ENCODE measurements at places on chromosomes 3 and 15.

- DNase-seq: no peak
Measured at GRCh38 chr3:50525987-50526386, 22.6 kb upstream of the CACNA2D2 start.

DNA sequence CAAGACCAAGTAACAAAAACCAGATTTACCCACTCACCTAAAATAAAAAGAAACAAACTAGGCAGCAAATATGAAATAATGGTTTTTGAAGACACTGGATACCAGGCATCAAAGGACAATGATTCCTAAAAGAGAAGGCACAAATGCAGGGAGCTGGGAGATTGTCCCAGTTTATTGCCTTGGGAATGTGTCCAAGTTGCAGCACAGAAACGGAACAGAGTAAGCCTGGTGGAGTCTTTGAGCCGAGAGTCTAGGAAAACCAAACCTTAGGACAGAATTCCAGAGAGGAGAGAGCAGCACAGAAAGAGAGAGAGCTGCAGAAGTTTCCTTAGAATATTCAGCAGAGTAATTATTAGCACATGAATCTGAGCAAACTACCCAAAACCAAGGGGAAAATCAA, 7.8 kb upstream of the ARF4 start:
- no peak for DNase-seq

GRCh38 chr15:71512682-71513006, 297.7 kb upstream of the NR2E3 start:
- DNase-seq: no peak

DNA sequence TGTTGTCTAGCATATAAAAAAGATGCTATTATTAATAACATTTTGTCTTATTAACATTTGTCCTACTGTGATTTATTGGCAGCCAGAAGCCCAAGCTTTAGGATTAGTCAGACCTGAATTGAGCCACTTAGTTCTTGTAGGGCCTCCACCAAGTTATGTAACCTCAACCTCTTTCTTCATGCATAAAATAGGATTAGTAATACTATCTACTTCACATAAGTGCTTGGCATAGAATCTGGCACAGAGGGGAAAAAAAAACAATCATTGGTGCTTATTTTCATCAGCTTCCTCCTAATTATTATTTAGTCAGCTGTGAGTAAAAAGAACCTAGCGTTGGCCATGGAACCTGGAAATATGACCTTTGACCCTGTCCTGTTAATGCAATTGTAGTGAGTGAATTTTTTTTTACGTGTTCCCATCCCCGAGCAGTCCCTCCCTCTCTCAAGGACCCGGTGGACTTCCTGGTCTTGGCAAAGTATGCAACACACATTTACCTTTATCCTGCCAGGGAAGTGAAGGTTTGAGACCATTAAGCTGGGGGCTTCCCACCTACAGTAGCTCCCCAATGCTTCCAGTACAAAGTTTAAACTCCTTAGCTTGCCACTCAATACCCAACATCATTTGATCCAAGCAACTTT, 136.8 kb downstream of the FHIT start:
- no peak for DNase-seq

DNA sequence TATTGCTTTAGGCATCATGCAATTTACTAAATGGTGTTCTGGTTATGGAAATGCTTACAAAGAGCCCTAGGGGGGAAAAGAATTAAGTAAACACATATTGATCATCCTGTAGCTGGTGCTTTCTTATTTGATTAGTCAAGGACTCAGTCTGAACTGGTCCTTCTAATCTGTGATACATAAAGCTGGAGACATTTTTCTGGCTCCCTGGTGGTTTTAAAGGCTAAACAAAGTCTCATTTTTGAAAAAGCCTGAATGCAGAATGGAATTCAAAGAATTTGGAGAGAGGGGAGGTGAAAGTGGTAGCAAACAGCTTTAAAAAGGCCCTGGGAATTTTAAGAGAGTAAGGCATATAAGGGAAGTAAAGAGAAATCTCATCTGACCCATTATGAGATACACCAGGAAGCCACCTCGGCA, 149.7 kb downstream of the RBMS3 start:
- DNase-seq: no peak

GRCh38 chr3:42213417-42213816, 52.6 kb downstream of the CCK start:
- no peak for DNase-seq

All from iPS DF 19.7 (cell line).